Activated CD4-positive, alpha-beta T cell treated with anti-CD3 and anti-CD28 coated beads, Interleukin-2, amount 50 U/mL, for 48 hours (primary cell): ENCODE measurements at places on chromosomes 7 and 10.

GRCh38 chr7:91164506-91164905 lies 99.7 kb upstream of the FZD1 start:
- DNase-seq, result no peak

GRCh38 chr10:79308969-79309665 lies 38.2 kb upstream of the PPIF start:
- no peak for DNase-seq

DNA sequence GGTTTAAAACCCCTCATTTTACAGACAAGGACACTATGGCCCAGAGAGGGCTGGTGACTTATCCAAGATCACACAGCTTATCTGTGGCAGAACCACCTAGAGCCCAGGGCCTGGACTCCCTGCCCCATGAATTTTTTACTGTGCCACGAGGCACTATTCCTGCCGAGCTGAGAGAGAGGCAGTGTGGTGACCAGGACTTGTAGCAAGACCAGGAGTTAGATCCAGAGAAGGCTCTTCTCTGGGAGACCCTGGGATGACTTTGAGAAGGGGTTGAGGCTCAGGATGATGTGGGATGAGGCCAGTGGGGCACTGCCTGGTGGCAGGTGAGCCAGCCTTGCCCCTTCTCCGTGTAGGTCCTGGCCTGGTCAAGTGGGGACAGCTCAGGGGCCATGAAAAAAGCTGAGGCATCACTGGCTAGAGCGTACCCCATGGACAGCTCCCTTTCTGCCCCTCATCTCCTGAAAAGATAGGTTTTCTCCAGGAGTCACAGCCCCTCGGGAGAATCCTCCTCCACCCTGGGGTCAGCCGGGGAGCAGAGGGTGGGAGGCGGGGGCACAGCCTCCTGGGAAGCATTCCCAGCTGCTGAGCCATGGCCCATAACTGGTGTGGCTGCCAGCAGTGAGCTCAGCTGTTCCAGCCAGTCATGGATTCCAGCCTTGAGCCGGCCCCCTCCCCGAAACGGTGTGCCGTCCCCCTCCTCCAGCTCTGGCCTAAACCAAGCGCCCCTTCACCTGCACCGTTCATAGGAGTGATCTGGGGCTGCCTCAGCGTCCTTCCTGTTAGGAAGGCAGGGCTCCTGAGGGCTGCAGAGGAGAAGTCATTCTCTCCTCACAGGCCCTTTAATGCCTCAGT lies 5.8 kb downstream of the FLNC start:
- DNase-seq, result no peak

DNA sequence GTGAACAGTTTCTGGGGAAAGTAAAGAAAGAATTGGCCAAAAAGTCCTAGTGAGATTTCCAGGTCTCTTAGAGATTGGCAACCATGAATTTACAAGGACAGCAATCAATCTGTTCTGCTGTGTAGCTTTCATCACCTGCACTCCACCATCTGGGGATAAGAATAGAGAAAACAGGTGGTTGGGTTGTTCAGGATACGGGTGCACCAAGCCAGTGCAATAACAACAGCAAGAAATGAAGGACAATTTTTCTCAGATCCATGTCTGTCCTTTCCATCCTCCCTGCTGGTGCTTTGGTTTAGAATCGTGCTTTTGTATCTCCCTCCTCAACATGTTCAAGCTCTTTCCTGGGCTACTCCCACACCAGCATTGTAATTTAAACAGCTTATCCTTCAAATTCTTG lies 787.7 kb downstream of the GRID1 start:
- DNase-seq, result no peak

GRCh38 chr7:95925236-95925635 lies 152.9 kb downstream of the DYNC1I1 start:
- DNase-seq, result no peak

DNA sequence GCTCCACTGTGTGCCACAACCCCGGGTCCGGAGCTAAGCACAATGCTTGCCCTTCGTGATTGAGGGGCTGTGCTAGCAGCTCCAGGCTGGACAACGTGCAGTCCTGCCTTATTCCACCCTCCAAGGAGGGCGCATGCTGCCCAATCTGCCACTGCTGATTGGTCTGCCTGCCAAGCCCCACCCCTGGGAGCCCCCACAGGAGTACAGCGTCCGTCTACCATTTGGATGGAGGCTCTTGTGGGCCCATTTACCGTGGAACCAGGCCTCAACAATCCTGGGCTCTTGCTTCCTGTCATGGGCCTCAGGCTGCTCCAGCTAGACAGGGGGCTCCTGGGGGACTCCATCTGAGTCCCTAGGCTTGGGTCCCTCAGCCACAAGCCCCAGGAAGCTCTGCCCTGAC lies 173.3 kb downstream of the SLIT1 start:
- DNase-seq, result no peak

- DNase-seq, result no peak
These were observed 38.0 kb downstream of the ZNRF2 start for GRCh38 chr7:30322271-30323005.

DNA sequence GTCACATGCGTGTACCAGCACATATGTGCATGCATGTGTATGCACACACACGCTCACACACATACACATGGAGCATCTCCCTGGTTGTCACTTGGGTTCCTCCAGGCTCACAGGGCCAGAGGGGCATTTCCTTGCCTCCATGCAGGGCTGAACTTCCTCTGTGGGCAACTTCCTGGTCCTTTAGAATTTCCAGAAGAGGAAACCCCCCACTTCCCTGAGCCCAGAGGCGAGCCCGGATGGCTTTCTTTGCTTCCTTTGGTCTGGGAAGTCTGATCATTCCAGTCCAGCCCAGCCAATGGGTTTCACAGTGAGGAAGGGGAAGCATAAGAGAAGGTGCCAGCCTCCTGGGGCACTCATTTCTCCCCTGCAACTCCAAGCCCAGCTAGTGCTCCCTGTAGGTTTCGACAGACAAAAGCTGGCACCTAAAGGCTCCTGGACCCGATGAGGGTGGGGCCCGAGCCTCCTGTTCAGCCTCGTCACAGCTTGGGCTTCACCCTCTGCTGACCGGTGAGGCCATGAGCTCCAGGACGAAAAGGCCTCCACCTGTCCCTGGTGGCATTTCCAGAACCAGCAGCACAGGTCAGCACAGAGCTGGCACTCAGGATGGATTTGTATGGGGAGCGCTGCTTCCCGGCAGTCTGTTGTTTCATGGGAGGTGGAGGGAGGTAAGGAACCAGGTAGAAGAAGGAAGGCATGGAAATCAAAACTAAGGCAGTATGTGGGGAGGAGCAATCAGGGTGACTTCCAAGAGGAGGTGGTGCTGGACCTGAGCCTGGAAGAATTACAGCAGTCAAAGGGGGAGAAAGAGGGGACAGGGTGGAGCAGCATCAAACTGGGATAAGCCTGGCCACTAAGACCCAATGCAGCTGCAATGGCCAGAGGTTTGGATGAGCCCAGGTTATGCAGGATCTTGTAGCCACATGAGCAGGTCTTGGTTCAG lies 23.7 kb downstream of the BTBD16 start:
- no peak for DNase-seq

DNA sequence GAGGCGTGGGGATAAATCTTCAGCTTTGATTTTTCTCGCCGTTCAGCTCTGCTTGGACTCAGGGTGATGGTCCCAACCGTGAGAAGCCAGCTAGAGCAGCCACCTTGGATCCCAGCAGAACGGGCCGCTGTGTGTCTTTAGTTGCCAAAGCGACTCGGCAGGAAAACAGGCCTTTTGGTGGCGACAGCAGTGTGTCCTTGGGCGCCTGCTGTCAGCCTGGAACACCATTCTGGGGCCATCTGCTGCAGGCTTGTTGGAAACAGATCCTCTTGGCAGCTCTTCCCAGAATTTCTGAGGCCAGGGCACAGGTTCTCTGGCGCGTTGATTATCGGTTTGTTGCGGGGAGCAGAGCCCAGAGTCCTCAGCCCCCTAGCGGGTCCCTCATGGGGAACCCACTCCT lies 97.6 kb downstream of the CUX1 start:
- DNase-seq, result no peak
